Stimulated activated CD8-positive, alpha-beta memory T cell treated with anti-CD3 and anti-CD28 coated beads, Interleukin-15, amount 100 ng/mL, for 24 hours (primary cell): ENCODE measurements at places on chromosomes 7 and 10.

GRCh38 chr7:156816943-156817572 lies 75.9 kb downstream of the LMBR1 start:
- no peak for DNase-seq

DNA sequence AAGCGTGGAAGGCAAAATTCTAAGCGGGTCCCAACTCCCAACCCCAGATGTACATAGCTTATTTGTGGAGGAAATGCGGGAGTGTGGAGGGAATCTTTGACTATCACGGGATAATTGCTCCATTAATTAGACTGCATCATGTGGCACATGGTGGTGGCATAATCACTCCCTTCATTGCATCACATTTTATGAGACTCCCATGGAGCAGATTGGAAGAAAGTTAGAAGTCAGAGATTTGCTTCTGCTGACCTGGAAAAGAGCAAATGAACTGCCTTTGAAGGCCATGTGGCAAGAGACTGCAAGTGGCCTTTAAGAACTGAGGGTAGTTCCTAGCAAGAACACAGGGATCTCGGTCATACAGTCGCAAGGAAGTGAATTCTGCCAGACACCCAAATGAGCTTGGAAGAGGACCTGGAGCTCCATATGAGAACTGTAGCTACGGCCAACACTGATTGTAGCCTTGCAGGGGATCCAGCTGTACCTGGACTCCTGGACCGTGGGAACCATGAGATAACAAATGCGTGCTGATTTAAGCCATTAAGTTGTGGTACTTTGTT lies 37.1 kb upstream of the ITGB1 start:
- no peak for DNase-seq

GRCh38 chr7:25732766-25733217 lies 419.2 kb upstream of the NFE2L3 start:
- no peak for DNase-seq

GRCh38 chr10:12701696-12702095 lies 299.8 kb downstream of the CCDC3 start:
- DNase-seq = no peak

GRCh38 chr7:94838717-94839116 lies 68.7 kb upstream of the PPP1R9A start:
- no peak for DNase-seq

DNA sequence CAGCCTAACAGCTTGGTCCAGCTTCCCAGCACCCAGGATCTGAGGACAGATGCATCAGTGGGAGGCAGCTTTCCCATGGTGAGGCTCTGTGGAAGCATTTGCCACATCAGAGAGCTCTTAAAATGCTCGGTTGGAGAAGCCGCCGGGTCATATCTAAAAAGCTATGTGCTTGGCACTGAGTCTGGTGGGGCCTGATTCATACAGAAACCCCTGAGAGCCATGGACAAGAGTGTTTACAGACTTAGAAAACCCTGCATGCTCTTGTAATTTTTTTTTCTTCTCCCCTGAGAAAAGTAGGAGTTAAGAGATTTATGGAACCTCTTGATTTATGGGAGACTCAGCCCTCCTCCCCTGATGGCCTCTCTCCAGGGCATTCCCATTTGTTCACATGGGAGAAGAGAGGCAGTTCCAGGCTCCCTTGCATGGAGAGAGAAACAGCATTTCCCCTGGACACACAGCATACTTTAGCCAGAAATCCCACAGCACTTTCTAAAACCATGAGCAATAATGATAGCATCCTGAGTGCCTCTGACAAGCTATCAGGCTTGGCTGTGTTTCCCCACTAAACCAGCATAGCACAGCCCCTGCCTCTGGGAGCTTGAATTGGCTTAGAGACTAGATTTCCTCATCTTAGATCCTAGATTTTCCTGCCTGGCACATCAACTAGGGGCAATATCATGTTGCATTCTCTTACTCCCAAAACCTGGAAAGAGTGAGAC lies 322.1 kb upstream of the AUTS2 start:
- DNase-seq = no peak

DNA sequence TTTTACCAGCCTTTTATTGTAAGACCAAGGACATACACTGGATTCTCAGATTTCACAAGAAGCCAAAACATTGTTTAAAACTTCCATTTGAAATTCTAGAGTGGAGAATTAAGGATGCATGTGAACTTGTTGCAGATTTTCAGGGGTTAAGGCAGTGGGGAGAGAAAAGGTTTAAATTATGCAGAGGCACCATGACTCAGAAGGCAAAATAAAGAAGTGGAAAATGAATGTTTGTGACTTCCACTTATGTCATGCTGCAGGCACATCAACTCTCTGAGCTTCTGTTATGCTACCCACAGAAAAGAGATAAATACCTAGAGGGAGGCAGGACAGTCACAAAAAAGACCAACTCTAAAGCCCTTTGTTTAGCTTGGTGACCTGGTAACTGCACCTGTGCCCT lies 84.4 kb upstream of the BET1 start:
- DNase-seq = no peak

DNA sequence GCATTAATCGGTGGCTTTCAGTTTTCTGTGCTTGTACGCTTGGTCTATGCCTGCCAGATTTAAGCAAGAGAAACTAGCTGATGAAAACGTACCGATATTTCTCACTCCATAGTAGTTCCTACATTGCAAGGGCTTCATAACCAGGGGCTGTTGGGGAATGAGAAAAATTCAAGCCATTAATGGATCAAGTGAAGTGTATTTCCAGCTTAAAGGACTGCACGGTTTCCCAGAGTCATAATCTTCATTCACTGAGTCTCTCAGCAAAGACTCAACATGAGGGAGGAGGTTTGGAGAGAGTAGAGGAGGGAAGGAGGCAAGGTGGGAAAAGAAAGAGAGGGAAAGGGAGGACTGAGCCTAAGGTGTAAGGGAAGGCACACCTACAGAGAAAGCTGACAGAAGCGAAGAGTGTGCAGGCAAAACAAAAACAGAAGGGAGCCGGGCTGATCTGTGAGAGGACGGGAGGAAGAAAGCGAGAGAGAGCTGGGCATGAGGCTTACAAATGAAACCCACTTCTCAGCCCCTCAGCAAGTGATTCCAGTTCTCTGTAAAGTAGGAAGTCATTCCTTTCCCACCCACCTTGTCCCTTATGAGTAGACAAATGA lies 625 bp downstream of the GIMAP2 start:
- DNase-seq = no peak

GRCh38 chr10:131902211-131902610 lies 1.4 kb downstream of the PPP2R2D start:
- no peak for DNase-seq

GRCh38 chr7:75663302-75663907 lies 75.3 kb downstream of the HIP1 start:
- no peak for DNase-seq

DNA sequence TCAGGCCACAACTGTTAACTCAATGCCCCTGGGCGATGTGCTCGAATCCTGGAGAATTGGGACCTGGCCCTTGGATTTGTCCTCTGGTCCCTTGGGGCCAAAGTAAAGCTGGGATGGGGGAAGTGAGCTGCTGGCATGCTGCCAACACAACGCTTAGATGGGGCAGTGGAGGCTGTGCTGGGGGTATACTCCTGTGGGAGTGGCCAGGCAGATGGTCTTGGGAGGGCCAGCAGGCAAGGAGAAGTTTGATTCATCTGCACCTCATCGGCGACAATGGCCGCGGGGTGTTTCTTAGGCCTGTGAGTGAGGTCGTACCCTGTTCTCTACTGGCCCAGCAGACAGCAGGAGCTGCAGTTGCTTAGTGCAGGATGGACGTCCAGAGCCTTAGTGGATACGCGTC lies 139.0 kb upstream of the MTPN start:
- no peak for DNase-seq

- no peak for DNase-seq
Observed at GRCh38 chr7:70583965-70584883, 547.7 kb upstream of the GALNT17 start.

- no peak for DNase-seq
Observed at GRCh38 chr7:15781944-15782343, 95.5 kb upstream of the MEOX2 start.

DNA sequence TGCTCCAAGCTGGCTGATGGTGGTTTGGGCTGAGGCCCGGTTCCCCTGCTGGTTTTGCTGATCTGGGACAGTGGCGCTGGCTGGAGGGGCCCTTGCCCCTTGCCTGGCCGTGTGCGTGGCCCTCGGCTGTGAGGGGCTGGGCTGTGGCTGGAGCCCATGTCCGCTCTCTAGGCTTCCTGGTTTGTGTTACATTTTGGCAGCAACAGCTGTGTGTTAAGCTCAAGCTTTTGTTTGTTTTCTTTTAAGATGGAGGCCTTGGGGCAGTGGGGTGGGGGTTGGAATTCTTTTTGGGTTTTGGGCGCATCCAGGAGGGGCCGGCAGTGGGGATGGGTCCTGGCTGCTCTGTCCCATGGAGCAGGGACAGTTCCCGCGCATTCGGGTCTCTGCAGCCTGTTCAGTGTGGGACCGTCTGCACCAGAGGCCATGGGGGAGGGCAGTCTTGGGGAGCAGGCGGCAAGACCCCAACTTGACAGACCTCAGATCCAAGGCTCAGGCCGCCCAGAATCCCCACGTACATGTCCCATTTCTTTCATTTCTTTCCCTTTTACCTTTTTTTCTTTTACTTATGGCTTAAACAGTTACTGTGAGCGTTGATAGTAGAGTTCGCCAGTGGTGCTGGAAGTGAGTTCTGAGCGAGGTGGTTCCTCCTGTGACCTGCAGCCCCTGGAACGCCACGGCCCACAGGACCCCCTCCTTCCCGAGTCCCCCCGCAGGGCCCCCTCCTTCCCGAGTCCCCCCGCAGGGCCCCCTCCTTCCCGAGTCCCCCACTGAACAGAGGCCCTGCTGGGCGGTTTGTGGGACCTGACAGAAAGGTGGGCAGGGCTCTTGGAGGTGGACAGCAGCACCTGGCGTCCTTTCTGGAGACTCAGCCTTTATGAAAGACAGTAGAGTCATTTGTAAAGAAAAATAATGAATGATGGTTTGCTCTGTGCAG lies 75.3 kb downstream of the INPP5A start:
- no peak for DNase-seq

GRCh38 chr7:2640482-2640830 lies 8.7 kb downstream of the TTYH3 start:
- DNase-seq = no peak

GRCh38 chr10:121165276-121165675 lies 314.1 kb downstream of the WDR11 start:
- no peak for DNase-seq

DNA sequence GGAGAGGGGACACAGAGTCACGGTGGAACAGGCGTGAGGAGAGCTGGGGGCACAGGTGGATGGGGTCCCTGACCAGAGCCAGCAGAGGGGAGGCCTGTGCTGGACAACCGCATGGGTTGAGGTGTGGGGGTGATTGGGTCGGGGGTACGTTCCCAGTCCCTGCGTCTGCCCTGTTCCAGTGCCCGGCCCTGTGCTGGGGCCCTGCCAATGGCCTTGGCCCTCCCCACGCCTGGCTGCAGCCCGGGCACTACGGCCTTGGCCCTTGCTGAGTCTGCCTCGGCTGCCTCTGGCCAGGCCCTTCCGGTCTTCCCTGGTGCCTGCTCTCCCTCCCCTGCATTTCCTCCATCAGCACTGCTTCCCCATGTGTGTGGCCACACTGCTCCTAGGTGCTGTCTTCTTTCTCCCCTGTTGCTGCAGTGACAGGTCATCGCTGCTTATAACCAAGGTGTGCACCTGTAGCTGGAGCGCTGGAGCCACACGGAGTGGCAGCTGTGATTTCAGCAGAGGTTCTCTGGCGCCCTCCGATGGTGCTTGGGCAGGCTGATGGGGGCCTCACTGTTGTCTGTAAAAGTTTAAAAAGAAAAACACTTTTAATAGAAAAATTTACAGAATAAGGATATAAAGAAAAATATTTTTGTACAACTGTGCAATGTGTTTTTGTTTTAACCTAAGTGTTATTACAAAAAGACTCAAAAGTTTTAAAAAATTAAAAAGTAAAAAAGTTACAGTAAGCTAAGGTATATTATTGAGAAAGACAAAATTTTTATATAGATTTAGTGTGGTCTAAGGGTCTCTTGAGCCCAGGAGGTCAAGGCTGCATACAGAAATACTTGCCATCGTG lies 45.2 kb upstream of the BHLHA15 start:
- peak; percentile 23 for DNase-seq

DNA sequence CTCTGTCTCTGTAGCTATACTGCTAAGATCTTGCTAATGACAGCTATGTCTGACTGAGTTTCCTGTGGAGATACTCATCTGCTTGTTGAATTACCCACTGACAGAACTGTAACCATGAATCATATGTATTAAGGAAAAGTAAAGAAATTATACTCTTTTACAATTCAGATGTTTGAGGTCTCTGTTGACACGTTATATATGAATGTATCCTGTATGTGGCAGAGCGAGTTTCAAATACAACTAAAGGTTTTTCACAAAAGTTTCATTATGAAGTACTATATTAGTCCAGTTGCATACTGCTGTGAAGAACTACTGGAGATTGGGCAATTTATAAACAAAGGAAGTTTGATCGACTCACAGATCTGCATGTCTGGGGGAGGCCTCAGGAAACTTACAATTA lies 232.5 kb downstream of the CDK14 start:
- DNase-seq = no peak

GRCh38 chr10:73889014-73889413 lies 14.7 kb upstream of the CAMK2G start:
- DNase-seq = no peak

GRCh38 chr10:116134322-116134721 lies 138.7 kb downstream of the GFRA1 start:
- no peak for DNase-seq

DNA sequence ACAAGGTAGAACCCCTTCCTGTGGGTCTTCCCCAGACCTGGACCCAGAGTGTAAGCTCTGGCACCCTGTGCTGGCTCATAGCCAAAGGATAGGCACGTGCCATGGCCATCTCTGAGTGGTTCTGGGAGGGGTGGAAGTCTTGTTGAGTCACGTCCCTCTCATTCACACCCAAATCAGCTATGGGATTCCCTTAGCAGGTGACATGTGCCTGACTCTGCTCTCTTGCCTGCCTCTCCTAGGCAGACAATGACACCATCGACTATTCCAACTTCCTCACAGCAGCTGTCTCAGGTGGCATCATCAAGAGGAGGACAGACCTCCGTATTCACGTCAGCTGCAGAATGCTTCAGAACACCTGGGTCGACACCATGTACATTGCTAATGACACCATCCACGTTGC lies 59.8 kb downstream of the C10orf120 start:
- no peak for DNase-seq

- DNase-seq = no peak
Observed at GRCh38 chr10:61798713-61799112, 102.8 kb upstream of the ARID5B start.

DNA sequence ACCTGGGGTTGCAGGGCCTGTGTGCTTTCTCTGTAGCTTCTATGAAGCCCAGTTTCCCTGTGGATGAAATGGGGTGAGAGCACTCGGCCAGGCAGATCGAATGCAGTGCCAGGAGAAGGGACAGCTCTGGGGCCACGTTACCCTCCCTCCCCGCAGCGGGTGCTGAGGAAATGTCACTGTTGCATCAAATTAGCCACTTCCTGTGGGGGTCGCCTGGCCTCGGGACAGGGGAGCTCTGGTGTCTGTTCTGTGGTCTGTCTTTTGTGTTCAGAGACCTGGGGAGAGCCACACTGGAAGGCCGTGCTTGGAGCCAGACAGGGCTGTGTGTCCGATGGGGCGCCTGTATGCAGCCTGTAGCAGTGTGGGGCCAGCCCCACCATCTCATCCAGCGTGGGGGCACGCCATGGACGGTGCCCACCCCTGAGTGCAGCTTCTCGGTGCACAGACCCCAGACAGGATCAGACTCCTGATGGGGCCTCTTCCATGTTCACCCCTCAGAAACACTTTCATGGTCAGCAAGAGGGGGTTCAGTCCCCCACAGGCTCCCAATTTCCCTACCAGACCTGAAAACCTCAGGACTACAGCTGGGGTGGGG lies 13.6 kb downstream of the TTYH3 start:
- no peak for DNase-seq
